ENCODE measurements at places on chromosomes 1 and 21.

DNA sequence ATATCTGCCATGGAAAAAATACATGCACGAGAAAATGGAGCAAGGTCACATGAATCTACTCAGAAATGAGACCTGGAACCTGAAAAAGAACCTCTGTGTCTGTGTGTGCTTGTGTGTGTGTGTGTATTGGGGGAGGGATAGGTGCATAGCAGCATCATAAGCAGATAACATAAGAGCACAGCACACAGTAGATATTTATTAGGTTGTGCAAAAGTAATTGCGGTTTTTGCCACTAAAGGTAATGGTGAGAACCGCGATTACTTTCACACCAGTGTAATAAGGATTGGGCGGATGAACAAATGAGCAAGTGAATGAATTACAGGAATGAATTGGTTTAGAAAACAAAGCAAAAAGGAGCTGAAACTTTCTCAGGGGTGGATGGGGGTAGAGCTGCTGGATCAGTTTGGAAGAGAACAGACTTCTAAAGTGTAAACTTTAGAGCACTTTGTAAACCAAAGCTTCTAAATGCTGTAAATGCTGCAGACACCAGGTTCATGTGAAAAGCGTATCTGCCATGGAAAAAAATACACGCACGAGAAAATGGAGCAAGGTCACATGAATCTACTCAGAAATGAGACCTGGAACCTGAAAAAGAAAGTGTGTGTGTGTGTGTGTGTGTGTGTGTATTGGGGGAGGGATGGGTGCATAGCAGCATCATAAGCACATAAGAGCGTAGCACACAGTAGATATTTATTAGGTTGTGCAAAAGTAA is 156.9 kb downstream of the TOMM20 start:
- DNase-seq, result no peak

- peak; percentile 6 for DNase-seq
Observed at GRCh38 chr1:98556521-98557158, 104.9 kb upstream of the SNX7 start.

DNA sequence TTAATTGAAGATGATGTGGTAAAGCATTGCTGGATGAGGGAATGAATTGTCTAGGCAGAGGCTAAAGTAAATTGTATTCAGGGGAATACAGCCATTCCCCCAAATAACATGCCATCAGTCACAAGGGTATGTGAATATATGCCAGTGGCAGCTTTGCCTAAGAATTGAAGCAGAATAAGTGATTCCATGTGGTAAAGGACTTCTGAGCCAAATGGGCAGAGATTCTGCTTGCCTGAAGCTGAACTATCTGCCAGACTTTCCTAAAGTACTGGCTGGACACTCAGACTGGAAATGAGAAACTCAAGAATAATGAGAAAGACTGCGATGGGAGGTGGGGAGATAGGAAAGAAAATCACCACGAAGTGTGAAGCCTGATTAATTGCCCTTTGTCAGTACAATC is 2.4 kb downstream of the LIX1L start:
- DNase-seq, result no peak

DNA sequence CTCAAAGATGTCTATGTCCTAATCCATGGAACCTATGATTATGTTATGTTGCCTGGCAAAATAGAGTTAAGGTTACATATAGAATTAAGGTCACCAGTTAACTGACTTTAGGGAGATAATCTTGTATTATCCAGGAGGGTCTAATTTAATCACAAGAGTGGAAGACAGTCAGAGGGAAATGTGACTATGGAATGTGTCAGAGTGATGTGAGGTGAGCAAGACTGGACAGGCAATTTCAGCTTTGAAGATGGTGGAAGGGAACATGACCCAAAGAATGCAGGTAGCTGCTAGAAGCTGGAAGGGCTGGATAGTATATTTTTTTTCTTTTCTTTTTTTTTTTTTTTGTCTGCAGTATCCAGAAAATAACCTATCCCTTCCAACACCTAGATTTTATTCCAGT is 241.7 kb upstream of the NEGR1 start:
- no peak for DNase-seq

GRCh38 chr1:218425647-218426342 is 80.7 kb downstream of the TGFB2 start:
- DNase-seq, result no peak

DNA sequence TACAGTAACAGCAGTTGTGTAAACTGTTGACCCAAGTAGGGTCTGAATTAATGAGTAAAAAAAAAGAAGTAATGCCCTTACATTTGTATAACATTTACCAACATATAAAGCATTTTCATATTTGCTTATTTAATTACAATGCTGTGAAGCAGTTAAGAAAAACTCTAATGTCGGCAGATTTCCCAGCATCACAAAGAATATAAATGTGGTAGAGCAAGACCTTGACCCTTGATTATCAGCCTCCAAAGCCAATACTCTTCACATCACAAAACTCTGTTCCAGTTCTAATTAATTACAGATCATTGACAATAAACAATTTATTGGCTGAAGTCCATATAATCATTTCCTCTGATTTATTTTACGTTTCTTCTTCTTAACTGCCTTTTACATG is 130.2 kb downstream of the DUSP10 start:
- DNase-seq, result no peak

- DNase-seq, result no peak
Observed at GRCh38 chr1:61254634-61255357, 172.4 kb downstream of the NFIA start.

- peak; percentile 40 for DNase-seq
Observed at GRCh38 chr1:48203287-48203900, 19.1 kb upstream of the SLC5A9 start.

- DNase-seq, result no peak
Observed at GRCh38 chr1:223802602-223803001, 43.1 kb downstream of the TP53BP2 start.

DNA sequence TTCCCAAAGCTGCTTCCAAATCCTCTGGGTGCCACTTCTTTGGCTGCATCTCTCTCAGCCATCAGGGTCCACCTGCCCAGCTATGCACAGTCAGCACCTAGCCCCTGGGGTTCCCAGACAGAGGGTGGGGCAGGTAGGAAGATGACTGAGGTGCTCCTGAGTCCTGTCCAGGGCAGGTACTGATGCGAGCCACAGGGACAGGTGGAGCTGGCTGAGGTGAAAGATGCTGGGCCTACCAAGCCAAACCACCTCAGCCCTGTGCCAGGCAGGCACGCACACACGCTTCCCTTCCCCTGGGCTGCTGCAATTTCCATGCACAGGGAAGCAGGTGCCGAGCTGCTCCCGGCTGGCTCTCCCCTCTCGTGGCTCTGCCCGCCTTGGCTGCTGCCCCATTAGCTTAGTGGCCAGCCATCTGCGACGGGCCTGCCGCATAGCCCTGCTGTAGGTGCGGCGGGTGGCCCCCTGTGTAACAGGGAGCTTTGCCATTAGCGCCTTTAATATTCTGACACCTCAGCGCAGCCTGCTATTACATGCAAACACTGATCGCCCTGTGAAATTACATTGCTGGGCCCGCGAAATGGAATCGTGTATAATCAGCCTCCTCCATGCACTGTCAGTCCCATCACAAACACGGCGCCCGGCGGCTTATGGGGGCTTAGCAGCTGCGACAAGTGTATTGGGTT is 38.9 kb downstream of the DMAP1 start:
- DNase-seq, result no peak

DNA sequence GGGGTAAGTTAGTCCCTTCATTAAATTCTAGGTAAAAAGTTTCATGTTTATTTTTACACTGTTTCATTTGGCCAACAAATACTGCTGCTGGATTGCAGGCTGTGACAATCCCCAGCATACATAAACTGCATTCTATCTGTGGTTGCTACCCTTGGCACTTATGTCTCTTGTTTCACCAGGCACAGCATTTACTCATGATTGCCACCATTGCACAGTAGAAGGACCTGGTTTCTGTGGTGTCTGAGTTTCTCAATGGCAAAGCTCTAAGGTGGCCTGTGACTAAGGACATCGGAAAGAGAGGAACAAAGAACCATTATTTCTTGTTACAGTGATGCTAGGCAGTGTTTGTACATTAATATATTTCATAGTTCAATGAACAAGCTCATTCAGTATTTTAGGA is 878.4 kb upstream of the NEGR1 start:
- DNase-seq, result no peak

- DNase-seq, result no peak
Observed at GRCh38 chr1:4327142-4327541, 327.3 kb upstream of the AJAP1 start.

DNA sequence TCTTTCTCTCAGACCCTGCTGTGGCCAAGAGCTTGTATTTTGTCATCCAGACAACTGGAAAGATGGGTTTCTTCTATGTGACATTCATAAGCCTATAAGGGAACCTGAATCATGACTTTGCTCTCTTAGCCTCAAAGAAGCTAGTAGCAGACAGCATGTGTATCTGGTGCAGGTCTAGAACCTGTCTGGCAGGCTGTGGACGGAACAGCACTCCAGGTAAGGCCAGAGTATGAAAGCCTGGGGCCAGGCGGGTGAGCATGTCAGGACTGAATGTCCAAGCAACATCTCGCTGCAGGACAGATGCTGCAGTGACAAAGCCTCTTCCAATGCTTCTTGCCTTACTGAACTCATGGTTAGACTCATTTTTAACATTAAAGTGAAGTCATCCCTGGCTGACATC is 32.8 kb downstream of the AKNAD1 start:
- no peak for DNase-seq

GRCh38 chr1:173002891-173003838 is 47.6 kb downstream of the TNFSF18 start:
- DNase-seq, result no peak

DNA sequence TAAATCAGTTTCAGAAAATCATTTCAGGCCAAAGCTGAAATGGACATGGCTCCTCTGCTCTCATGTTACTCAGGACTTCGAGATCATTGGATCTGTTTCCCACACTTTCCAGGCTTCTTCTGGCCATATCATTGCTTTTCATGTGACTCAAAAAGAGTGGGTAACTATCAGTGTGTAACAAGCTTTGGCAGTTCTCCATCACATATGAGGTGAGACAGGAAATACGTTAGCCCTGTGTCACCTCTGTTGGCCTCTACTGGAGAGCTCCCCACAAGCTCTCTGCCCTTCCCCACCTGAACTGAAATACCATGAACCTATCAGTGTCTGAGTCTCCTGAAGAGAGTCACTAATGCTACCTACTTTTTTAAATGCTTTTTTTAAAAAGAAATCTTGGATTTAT is 128.2 kb downstream of the LBR start:
- DNase-seq, result no peak

DNA sequence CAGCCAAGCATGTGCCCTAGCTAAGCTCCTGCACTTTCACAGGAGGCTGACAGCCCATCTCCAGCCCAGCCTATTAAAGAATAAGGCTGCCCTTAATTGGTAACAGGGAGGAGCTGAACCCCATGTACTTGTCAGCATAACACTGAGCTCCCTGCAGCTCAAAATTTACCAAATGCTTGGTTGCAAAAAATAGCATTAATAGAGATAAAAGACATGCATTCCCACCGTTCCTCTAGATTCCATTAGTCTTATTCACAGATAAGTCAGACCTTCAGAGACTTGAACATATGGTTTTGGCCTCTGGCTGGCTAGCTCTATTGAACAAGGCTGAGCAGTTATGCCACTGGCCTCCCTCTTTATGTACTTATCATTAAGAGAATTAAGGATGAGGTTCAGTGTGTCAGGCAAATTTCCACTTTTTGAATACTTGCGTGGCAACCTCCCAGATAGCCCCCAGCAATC is 29.2 kb downstream of the OLFML3 start:
- DNase-seq, result no peak
